Cortex of kidney (tissue), 1 donor: ENCODE measurements at places on chromosomes 5 and 9.

DNA sequence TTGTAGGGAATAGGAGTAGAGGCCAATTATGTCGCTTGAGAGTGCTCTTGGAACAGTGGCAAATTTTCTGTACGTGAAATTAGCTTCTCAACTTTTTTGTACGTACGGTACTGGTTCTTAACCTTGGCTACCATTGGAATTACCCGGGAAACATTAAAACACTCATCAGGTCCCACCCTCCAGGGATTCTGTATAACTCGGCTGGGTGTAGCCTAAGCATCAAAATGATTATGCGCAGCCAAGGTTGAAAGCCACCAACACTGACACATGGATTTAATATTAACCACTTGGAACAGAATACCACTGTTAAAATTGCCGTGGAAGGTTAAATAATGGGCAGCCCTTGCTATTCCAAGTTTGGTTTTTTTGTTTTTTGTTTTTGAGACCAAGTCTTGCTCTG, 17.4 kb downstream of the DNAJA1 start:
- no peak for DNase-seq

- no peak for DNase-seq
These were observed 148.1 kb upstream of the DMRT1 start for GRCh38 chr9:693201-694091.

DNA sequence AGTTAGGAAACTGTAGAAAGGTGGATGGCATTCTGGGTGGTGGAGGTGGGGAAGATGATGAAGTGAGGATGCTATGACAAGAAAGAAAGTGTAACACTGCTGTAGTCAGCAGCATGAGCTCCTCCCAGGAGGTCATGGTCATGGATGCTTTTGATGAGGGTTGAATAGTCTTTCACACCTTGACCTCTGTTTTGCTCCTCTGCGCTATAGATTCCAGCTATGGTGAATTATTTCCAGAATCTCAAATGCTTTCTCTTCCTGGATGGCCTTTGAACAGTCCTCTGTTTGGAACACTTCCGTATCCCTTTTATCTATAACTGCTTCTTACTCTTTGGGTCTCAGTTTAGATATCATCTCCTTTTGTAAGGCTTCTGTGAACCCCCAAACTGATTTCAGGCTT, 165.9 kb upstream of the PPP1R2B start:
- no peak for DNase-seq

- DNase-seq, result no peak
These were observed 307.5 kb downstream of the ZNF608 start for GRCh38 chr5:124438903-124439281.

- DNase-seq, result no peak
These were observed 72.2 kb downstream of the PTCD2 start for GRCh38 chr5:72392326-72392733.

GRCh38 chr5:54956922-54957321, 28.5 kb downstream of the ESM1 start:
- no peak for DNase-seq

- DNase-seq, result no peak
These were observed 32.5 kb downstream of the FAM240B start for GRCh38 chr9:38687389-38687842.

DNA sequence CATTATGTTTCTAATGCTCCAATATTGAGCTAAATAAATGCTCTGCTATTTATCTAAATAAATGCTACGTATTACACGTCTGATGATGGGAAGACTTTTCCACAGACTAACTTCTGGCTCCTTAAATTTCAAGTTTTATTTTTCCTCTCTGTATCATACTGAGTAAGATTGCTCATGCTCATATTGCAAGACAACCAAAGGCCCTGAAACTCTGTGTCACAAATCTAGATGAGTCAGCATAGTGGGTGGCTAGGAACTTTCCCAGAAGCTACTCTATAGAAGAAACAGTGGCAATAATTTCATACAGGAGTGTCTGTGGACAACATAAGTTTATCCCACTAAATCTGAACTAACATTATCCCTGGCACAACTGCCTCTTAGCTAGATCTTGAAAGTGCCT, 53.0 kb upstream of the RFX3 start:
- DNase-seq, result no peak

DNA sequence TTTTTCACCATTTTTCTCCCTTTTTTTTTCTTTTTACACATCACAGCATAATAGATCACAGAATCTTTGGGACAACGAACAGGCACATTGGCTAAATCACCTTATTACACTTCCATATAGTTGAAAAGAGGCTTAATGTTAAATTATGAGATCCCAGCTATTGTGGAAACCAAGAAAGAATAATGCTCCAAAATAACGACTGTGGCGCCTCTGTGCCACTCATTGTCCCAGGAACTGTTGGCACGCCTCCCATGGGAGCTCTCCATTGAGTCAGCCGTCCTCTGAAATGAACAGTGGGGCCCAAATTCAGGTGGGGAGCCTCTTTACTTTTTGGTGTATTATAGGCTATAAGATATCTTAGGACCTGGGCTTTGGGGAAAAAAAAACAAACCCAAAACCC, 82.2 kb upstream of the NFIB start:
- DNase-seq, result no peak

DNA sequence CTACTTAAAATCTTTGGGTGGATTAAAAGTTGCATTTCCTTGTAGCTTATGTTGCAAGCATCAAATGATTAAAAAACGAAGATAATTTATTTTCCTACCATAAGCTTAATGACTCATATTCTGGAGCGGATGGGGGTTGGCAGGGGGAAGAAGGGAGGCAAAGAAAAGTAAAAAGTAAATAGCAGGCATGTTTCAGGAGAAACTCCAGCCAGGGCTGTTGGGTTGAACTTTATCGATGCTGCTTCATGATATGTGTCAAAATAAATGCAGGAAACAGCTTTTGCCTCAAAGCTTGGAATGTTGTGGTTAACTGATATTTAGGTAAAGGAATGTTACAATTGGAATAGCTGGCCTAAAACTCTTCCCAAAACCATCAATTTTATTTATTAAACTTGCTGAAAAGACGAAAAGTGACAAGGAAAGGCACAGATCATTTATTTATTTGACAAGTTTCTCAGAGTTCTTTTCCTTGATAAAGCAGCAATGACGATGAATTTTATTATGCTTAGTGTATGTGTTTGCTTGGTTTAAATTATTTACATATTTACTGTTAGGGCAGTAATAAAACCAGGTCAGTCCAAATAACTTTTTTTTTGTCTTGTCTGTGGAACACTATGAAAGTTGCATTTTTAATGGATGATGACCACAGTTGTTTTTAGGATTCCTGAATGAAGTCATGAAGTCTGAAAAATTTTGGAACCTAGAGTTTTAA, 177.9 kb downstream of the PCSK1 start:
- no peak for DNase-seq

GRCh38 chr5:138745268-138745667, 8.0 kb upstream of the CTNNA1 start:
- no peak for DNase-seq

- no peak for DNase-seq
These were observed 320.0 kb downstream of the FBXL17 start for GRCh38 chr5:108061941-108062340.

DNA sequence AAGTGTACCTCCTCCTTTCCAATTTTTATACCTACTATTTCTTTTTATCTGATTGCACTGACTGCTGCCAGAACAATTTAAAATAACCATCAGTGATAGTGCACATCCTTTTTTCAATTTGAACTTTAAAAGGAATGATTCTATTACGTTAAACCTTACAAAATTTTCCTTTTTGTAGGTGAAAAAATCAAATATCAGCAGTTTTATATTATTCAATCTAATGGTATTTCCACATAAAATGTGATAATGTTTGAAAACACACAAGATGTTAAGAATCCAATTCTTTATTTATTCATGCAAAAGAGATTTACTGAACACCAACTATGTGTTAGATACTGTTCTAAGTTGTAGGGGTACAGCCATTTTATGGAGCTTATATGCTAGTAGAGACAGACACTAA, 105.7 kb downstream of the GDNF start:
- no peak for DNase-seq

DNA sequence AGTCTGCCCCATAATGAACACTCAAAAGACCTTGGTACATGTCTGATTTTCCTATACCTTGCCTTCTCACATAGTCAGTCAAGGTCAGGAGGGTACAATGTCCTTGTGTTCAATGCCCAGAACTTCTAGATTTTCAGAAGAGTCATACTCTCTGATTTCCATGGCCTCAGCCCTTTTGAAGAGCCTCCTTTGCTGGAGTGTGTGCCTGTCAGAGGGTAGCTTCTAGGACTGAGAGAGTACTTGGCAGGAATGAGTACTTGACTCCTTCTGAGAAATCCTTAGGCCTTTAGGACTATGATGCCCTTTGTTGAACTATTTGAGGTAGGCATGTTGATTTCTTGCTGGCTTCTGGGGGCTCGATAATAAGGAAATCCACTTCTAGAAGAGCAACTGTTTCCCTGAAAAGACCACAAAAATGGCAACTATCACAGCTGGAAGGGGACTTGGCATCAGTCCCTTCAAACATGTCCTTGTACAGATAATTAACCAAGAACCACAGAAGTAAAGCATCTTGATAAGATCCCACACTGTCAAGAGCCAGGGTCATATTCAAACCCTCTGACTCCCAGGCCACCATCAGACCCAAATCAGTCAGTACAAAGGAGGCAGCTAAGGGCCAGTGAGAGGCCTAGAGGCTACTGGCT, 10.6 kb upstream of the MEGF9 start:
- DNase-seq, result no peak

- DNase-seq, result no peak
These were observed 99.1 kb downstream of the PTTG1 start for GRCh38 chr5:160520609-160521391.

GRCh38 chr5:126519637-126520592, 75.1 kb downstream of the ALDH7A1 start:
- no peak for DNase-seq

DNA sequence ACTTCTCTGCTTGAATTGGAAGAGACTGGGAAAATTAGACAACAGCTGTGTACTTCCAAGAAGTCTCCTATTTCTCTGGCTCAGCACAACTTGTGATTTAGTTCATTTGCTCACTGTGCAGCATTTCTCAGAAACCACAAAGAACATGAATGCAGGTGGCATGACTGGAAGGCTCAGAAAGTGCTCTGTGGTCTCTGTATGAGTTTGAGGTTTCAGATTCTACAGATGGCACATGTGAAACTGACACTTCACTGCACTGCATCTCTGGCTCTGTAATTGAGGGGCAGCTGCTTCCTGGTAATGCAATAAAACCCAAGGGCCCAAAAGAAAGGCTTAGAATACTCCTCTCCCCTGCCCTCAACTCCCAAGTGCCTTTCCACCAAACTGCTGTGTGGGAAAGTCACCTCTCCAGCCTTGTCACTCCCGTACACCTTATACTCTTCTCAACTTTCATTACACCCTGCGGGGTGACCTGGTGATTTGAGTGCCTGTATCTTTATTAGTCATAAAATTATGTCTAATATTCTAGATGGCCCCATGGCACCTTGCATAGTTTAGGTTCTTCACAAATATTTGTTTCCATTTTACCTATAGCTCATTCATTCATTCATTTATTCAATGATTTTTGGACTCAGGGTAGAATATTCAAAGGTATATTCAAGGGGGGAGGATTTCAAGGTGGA, 82.5 kb downstream of the ESM1 start:
- no peak for DNase-seq

GRCh38 chr5:91212714-91213092, 170.4 kb downstream of the ARRDC3 start:
- DNase-seq, result no peak

DNA sequence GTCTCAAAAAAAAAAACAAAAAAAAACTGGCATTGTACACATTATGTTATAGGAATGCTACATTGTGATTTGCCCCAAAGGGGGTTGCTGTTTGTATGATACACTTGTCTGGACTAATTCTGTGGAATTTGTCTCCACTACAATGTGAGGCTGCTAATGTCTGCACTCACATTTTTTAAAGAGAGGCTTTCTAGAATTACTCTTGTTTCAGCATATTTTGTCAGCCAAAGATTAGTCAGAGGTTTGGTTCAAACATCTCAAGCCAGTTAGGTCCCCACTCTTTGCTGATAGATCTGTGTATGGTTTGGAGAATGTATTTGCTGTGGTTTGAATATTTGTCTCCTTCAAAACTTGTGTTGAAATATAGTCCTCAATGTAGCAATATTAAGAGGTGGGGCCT, 59.3 kb upstream of the ZNF169 start:
- no peak for DNase-seq

DNA sequence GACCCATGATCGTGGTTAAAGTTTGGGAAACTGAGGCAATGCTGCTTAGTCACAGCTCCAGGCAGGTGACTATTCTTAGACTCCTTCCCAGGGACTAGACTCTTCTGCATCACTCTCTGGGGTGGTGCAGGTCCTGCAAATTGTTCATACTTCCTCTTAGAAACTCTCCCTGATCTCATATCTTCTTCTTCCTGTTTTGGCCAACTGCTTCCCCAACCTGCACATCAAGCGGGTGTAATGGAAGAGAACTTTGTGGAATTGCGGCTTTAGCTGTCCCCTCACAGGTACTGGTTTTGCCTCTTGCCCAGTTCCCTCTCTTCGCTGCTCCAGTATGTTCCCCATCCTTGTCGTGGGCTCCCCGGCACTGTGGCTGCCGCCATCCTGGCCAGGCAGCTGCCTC, 111.5 kb upstream of the CTSL start:
- no peak for DNase-seq

DNA sequence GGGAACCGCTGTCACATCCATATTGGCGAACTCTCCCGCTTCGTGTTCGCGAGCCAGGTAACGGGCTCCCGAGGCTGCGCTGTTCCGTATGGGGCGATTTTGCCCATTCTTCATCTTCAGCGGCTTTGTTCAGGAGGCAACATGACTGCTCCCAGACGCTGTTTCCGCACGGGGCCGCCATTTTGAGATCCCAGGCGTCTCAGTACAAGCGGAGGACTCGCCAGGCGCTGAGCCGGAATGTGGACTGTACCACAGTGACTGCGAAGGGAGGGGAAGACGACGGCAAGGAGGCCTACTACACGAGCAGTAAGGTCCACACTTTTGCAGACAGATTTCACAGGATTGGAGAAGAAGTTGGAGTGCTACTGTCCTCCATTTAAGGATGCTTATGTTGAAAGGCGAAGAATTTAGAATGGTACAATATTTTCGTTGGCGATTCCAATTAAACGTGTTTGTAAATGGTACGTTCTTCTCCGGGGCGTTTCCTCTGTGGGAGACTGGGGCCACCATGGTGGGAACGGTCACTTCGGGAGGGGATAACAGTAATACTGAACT, 41.6 kb upstream of the ZNF300 start:
- no peak for DNase-seq
